ENCODE measurements at places on chromosomes 2 and 18. TPM values are rescaled to one million over a fixed set of nuclear protein-coding genes. Genes with fewer than 3 reads are reported as not detected.

KHK gene
- total RNA-seq, result 7.8 TPM

AQP4 gene
- total RNA-seq, result 0.24 TPM

DNA sequence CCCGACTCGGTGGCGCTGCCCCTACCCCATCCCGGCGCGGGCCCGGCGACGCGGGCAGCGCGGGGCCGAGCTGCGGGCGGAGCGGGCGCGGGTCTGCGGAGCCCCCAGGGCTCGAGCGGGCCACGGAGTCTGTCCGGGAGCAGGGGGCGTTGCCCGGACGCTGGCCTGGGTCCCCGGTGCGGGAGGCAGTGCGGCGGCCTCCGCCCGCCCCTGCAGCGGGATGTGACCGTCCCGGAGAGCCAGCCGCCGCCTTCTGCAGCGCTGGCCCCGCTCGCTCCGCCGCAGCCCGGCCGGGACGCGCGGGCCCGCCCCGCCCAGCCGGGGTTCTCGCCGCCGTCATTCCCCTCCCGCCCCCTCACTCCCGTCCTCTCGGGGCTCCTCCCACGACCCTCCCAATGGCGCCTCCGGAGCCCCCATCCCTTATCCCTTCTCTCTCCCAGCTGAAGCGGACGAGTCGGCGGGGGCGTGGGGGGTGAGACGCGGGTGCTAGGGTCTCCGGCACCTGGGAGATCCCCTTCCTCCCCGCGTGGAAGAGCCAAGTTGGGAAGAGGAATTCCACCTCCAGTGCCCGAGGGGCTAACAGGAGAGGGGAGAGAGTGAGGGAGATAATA, at the start of gene FNDC4:
FNDC4 (minus strand) TSS at position 257 of the 611 bp plus-strand sequence. CDS start 521 bp downstream, outside the sequence.
- no peak within 1 kb of the TSS for H3K27ac ChIP-seq
- H3K36me3 ChIP-seq, result no peaks in the 10 kb centered on the region
- H3K4me3 ChIP-seq, result no peak within 1 kb of the TSS
- peaks cover 3% of the 10 kb centered on the region for H3K4me1 ChIP-seq
- H3K27me3 ChIP-seq, result peaks cover 6% of the 10 kb centered on the region

SERPINB13 gene
- total RNA-seq, result not detected

- peaks cover 10% of the 10 kb centered on the region for H3K27me3 ChIP-seq
- H3K36me3 ChIP-seq, result no peaks in the 10 kb centered on the region
- peaks cover 22% of the 10 kb centered on the region for H3K4me1 ChIP-seq
- H3K4me3 ChIP-seq, result no peak overlapping the region
- no peak overlapping the region for H3K27ac ChIP-seq
Measured at GRCh38 chr18:3456686-3457069, 6.7 kb downstream of the TGIF1 start.

- DNase-seq, result no peak
- H3K27ac ChIP-seq, result no peak overlapping the region
- H3K4me3 ChIP-seq, result no peak overlapping the region
- H3K4me1 ChIP-seq, result no peaks in the 10 kb centered on the region
- H3K36me3 ChIP-seq, result no peaks in the 10 kb centered on the region
Measured at GRCh38 chr2:48525269-48525943, 4.5 kb upstream of the STON1 start.

GRCh38 chr2:191748528-191749180, 70.7 kb downstream of the NABP1 start:
- peak overlapping the region; percentile 58 for H3K27ac ChIP-seq
- no peaks in the 10 kb centered on the region for H3K27me3 ChIP-seq
- H3K4me3 ChIP-seq, result no peak overlapping the region
- no peaks in the 10 kb centered on the region for H3K36me3 ChIP-seq
- peaks cover 10% of the 10 kb centered on the region for H3K4me1 ChIP-seq
- DNase-seq, result peak; percentile 39

GRCh38 chr2:23912054-23912453, 14.9 kb downstream of the ATAD2B start:
- DNase-seq, result no peak
- H3K27ac ChIP-seq, result no peak overlapping the region
- H3K27me3 ChIP-seq, result no peaks in the 10 kb centered on the region

FZD7 gene
- total RNA-seq, result 2.4 TPM

- no peaks in the 10 kb centered on the region for H3K4me1 ChIP-seq
- no peak for DNase-seq
- H3K27me3 ChIP-seq, result no peaks in the 10 kb centered on the region
- H3K27ac ChIP-seq, result no peak overlapping the region
Measured at GRCh38 chr18:76697441-76697901, 124.9 kb upstream of the ZNF236 start.

DNA sequence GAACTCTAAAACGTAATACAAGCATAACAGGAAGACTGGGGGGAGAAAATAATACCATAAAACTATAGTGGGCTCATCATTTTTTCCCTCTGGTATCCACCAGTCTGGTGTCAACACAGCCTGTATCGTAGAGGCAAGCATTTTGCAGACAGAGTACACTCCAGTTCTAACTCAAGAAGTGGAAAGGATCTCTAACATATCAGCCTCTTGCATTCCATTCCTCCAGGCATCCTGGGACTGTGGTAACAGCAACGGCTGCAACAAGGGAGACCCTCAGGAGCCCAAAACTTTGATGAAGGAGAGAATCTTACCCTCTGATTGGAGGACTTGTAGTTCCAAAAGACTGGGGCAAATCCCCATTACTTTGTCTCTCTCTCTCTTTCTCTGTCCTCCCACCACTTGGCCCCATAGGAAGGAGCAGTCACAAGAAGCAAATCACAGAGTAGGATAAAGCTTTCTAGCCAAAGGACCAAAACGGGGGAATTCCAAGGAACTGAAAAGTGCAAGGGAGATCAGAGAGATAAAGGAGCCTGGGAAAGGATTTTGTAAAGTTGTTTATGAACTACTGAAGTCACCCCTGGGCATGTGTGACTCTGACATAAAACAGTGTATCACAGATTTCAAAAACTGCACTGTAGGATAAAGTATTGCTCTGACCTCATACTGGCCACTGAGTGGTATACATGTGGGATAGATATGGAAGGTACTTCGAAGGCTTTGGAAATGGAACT, 11.9 kb downstream of the FRZB start:
- no peaks in the 10 kb centered on the region for H3K27me3 ChIP-seq
- H3K27ac ChIP-seq, result no peak overlapping the region
- DNase-seq, result no peak
- no peaks in the 10 kb centered on the region for H3K4me1 ChIP-seq
- no peaks in the 10 kb centered on the region for H3K36me3 ChIP-seq

GRCh38 chr18:3029215-3029952, 16.4 kb upstream of the LPIN2 start:
- H3K4me3 ChIP-seq, result no peak overlapping the region
- H3K27ac ChIP-seq, result no peak overlapping the region
- H3K4me1 ChIP-seq, result no peaks in the 10 kb centered on the region
- no peaks in the 10 kb centered on the region for H3K36me3 ChIP-seq

DNA sequence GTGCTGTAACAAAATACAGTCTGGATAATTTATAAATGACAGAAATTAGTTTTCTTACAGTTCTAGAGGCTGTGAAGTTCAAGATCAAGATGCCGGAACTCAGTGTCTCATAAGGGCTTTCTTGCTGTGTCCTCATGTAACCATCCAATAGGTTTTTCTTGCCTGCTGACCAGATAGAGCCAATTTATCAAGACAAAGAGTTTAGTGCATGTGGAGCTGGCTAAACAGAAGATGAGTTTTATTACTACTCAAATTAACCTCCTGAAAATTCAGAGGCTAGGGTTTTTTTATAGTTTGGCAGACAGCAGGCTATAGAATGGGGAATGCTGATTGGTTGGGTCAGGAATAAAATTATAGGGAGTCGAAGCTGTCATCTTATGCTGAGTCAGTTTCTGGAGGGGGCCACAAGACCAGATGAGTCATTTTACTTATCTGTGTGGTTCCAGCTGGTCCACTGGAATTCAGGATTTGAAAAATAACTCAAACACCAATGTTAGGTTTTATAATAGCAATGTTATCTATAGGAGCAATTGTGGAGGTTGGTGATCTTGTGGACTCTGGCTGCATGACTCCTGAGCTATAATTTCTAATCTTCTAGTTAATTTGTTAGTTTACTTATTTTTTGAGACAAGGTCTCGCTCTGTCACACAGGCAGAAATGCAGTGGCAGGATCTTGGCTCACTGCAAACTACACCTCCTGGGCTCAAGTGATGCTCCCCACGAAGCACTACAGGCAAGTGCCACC, 3.2 kb upstream of the PDK1 start:
- no peak overlapping the region for H3K4me3 ChIP-seq
- no peaks in the 10 kb centered on the region for H3K36me3 ChIP-seq
- peaks cover 6% of the 10 kb centered on the region for H3K4me1 ChIP-seq
- no peak overlapping the region for H3K27ac ChIP-seq
- H3K27me3 ChIP-seq, result no peaks in the 10 kb centered on the region
- DNase-seq, result no peak

MRPL44 gene
- 28.9 TPM for total RNA-seq

TLX2 gene
- 5.5 TPM for total RNA-seq

Measured in GM12878 (cell line).